Heart right ventricle (tissue), 16 donors: ENCODE measurements at places on chromosomes 6 and 20.

DNA sequence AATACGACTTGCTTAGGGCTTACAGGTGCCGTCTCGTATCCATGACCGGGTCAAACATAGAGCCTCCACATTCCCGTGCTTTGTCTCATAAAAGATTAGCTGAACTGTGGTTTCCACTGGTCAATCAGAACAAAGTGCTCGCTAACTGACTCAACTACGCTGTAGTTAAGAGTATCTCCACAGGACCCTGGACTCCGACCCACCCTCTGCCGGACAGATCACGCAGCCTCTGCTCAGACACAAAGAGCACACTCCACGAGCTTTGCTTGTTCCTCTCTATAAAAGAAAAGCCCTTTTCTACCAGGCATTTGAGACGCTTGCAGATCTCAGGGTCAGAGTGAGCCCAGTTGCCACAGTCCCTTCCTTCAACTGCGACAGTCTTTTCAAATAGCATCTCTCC is 298.7 kb upstream of the CDH4 start:
- DNase-seq = no peak

- no peak for DNase-seq
Observed at GRCh38 chr6:84466511-84466910, 239.1 kb upstream of the CEP162 start.

- no peak for DNase-seq
Observed at GRCh38 chr6:28449056-28449455, 5.8 kb upstream of the ZSCAN23 start.

- DNase-seq = peak; percentile 80
Observed at GRCh38 chr20:35600993-35601973, 14.3 kb upstream of the SPAG4 start.

- no peak for DNase-seq
Observed at GRCh38 chr20:61055180-61056010, 196.7 kb upstream of the CDH4 start.

DNA sequence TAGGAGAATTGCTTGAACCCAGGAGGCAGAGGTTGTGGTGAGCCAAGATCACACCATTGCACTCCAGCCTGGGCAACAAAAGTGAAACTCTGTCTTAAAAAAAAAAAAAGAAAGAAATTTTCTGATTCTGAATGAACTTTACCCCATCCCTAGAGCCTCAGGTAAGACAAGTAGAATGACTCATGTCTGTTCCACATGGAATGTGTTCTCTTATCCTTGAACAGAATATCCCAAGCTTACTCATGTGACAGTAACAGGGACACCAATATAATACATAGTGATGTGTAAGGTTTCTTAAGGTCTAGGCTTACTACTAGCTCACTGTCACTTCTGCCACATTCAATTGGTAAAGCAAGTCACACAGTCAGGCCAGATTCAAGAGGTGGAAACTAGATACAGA is 219.6 kb upstream of the BTBD3 start:
- no peak for DNase-seq

- DNase-seq = no peak
Observed at GRCh38 chr6:27176096-27176495, 71.4 kb upstream of the PRSS16 start.

GRCh38 chr6:107642861-107643328 is 153.0 kb downstream of the SOBP start:
- DNase-seq = no peak

GRCh38 chr20:44208165-44208564 is 2.4 kb downstream of the OSER1 start:
- no peak for DNase-seq

DNA sequence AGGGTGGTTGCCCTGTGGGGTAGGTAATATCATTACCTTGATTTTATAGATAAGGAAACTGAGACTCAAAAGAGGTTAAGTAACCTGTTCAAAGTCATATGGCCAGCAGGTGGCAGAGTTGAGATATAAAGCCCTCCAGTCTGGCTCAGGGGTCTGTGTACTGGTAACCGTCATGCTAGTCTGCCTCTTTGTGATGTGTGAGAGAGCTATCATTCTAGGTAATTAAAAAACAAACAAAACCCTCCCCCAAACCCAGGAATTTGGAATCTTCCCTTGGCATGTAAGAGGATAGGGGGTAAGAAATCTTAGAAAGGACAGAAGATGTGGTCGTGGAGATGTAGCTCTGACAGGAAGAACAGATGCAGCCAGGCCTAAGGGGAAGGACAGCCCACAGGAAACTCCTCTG is 206.0 kb downstream of the CDC5L start:
- DNase-seq = peak; percentile 38

GRCh38 chr6:161139766-161140553 is 133.9 kb downstream of the AGPAT4 start:
- DNase-seq = no peak

- no peak for DNase-seq
Observed at GRCh38 chr6:31607317-31607716, 7.7 kb upstream of the AIF1 start.

DNA sequence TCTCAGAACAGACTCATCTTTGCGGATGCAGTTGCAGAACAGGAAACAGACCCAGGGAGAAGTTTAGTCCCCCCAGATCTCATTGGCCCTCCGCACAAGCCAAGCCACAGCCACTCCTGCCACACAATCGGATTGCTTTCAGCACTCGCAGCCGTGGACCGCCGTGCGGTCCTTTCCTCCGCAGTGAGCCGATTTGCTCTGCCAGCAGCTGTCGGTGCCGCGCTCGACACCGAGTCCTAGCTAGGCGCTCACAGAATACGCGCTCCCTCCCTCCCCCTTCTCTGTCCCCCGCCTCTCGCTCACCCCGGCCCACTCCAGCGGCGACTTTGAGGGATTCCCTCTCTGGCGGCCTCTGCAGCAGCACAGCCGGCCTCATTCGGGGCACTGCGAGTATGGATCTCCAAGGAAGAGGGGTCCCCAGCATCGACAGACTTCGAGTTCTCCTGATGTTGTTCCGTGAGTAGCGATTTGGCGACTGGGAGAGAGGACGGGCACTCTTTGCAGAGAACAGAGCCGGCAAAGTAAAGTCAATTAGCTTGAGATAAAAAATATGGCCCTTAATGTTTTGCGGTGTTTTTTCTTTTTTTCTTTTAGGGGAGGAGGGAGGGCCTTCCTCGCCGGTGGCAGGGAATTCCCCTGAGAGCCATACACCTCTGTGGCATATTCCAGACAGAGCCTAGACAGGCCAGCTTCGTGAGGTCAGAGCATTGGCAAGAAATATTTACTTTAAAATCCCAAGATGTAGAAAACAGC is at the start of gene LAMP5:
TSS of gene LAMP5 (plus strand) at position 130 of the 753 bp plus-strand sequence. CDS start at position 393, 263 bp downstream.
- DNase-seq = no peak

GRCh38 chr20:51864967-51865366 is 62.6 kb upstream of the SALL4 start:
- no peak for DNase-seq

- no peak for DNase-seq
Observed at GRCh38 chr6:14946753-14947152, 299.1 kb upstream of the JARID2 start.

GRCh38 chr6:10850728-10851127 is 12.4 kb upstream of the MAK start:
- no peak for DNase-seq

DNA sequence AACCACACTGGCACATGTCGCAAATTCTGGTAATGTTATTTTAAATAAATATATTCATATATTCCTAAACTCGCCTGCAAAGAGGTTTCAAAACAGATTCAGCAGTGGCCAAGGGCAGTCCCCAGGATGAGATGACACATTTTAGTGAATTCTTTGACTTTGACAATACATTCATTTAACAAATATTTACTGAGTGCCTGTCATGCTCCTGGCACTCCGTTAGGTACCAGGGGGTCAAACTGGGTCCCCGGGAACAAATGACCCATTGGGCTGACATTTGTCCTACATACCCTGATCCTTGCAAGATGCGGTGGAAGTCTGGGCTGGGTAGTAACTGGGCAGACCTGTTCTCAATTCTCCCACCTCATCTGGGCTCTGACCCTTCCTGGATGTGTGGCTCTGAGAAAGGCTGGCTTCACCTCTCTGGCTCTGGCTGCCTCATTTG is 74.9 kb downstream of the FYN start:
- no peak for DNase-seq

GRCh38 chr6:35368038-35368887 is 25.9 kb downstream of the PPARD start:
- no peak for DNase-seq

DNA sequence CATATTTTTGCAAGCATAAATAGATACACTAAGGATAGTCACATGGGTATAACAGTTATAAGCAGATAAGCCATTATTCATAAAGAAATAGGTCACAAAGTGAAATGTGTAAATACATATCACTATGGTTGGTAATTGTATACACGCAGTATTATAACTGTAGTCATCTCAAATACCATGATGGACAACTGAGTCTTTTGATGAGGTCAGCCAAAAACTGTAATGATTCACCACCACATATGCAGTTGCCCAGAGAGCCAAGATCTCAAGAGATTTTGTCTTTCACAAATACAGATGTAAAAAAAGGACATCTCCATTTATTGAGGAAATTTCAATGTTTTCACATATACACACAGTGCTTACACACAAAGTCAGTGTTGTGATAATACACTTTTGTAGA is 28.3 kb downstream of the ZNF292 start:
- DNase-seq = no peak

GRCh38 chr6:15922510-15923250 is 206.2 kb upstream of the MYLIP start:
- DNase-seq = no peak

DNA sequence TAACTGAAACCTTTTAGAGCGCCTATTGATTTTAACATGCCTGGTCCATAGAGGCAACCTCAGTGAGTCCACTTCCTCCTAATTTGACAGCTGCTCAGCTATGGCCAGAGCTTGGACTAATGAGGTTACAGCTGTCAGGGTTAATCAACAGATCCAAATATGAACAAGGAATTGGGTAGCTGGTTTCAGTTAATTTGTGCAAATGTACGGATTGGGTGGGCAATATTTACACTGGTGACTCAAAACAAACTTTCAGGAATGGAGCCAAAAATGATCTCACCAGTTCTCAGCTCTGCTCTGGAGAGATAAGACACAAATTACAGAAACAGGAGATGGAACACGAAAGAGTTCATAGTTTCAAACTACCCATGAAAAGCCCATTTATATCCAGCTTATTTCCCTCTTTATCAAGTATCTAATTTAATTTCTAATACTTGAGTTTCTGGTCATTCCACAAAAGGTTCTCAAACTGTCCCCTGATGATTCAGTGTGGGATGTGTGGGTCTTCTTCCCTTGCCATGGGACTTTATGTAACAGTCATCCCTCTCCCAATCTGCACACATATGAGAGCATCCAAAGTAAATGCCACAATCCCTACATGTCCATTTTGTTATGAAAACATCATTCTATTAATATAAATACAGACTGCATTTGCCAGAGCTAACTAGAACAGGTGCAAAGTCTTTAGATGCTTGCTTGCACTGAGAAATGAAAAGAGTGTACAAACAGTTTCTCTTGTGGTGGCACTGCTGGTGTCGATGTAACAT is 149.9 kb downstream of the RPS12 start:
- no peak for DNase-seq

GRCh38 chr20:63854766-63855362 is 6.4 kb upstream of the ABHD16B start:
- DNase-seq = peak; percentile 81

GRCh38 chr20:35660122-35660937 is 4.4 kb downstream of the CPNE1 start:
- DNase-seq = no peak

DNA sequence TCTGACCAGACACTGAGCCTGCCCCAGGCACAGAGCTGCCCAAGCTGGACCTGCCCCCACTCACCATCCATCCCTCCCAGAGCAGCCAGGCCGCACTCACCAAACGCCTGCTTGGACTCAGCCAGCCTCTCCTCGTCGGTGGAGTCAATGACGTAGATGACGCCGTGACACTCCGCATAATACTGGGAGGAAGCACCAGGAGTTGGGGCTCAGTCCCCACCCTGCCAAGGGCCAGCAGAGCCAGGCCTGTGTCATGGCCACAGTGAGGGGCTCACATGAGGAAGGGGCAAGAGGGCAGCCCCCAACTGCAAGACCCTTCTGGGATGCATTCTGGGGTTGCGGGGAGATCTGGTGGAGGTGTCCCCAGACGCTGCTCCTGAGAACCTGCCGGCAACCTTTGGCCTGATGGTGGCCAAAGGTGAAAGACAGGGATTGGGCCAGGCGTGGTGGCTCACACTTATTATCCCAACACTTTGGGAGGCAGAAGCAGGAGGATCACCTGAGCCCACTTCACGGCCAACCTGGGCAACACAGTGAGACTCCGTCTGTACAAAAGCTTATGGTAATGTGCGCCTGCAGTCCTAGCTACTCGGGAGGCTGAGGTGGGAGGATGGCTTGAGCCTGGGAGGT is 5.6 kb downstream of the ARFRP1 start:
- DNase-seq = no peak

GRCh38 chr6:13091192-13091591 is 237.1 kb downstream of the TBC1D7 start:
- DNase-seq = no peak

GRCh38 chr6:165106261-165106660 is 203.1 kb downstream of the C6orf118 start:
- DNase-seq = no peak

- no peak for DNase-seq
Observed at GRCh38 chr20:49286689-49287551, 9.1 kb upstream of the ZNFX1 start.

GRCh38 chr6:19083801-19084200 is 696.7 kb downstream of the RNF144B start:
- DNase-seq = no peak

DNA sequence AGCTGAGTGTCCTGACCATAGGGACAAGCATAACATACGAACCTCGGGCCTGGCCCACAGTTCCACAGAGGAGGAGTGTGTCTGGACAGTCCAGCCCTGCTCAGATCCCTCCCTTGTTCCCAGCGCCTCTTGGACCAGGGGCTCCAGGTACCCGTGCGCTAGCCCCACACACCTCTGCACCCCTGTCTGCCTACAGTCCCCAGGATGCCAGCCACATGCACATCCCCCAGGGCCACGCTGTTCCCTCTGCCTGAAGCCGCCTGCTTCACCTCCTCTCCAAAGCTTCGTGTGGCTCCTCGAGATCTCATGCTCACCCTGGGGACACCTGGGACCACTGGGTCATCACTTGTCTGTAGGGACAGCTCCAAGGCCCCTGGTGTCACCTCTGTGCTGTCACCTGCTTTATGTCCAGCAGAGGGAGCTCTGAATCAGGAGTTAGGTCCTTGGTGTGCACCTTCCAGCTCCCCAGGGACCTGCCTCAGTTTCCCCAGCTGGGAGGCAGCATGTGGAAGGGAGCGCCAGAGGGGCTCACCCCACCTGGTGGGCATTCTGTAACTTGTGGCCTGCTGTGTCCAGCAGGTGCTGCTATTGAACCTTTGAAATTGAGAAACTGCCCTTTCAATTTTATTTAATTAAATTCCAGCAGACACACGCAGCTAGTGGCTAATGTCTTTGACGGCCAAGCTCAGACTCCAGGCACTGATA is 7.3 kb upstream of the YTHDF1 start:
- DNase-seq = no peak
